ENCODE measurements at places on chromosomes 5 and 9.

DNA sequence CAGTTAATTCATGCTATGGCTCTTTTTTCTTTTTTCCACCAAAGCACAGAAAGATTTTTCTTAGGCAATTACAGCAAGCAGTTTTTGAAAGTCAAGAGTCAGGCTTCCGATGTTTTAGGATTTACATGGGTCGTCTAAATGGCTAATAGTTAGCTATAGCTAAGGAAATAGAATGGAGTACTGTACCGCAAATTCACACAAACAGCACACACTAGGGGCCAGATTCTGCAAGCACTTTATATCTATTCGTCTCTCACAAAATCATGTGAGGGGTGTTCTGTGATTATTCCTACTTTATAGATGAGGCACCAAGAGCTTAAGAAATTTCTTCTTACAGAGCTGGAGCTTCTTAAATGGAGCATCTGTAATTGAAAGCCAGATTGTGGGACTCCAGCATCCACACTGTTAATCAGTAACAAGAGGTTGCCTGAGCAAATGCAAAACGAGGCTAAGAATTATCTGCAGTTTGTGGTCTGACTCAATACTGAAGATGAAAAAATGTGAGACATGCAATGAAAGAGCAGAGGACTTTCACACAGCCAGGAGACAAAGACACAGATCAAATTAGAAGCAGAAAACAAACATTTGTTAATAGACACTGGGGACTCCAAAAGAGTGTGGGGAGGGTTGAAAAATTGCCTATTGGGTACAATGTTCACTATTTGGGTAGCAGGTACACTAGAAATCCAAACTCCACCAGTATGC, 62.7 kb upstream of the CTXN3 start:
- DNase-seq: no peak

- peak; percentile 23 for DNase-seq
Measured at GRCh38 chr5:178249191-178249989, 16.8 kb upstream of the PHYKPL start.

GRCh38 chr5:36060420-36060887, 6.2 kb downstream of the UGT3A2 start:
- peak; percentile 76 for DNase-seq

DNA sequence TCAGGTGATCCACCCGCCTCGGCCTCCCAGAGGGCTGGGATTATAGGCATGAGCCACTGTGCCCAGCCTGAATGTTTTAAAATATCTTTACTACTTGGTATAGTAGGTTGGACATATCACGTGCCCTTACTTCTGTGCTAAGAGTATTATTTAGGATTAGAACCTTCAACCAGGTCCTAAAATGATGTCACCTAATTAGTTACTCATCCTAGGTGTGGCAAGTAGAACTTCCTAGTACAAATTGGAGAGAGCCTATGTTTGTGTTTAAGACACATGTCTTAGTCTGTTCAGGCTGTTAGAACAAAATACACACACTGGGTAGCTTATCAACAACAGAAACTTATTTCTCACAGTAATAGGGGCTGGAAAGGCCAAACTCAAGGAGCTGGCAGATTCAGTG, 51.5 kb downstream of the ZFAND5 start:
- no peak for DNase-seq

DNA sequence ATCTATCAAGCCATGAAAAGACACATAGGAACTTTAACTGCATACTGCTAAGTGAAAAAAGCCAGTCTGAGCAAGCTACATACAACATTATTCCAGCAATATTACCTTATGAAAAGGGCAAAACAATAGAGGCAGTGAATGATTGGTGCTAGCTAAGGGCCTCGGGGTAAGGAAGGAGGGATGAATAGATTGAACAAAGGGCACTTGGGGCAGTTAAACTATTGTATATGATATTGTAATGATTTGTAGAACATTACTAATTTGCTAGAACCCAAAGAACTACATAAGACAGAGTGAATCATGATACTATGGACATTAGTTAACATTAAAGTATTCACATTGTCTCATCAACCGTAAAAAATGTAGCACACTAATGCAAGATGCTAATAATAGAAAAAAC, 218.3 kb downstream of the FBXO4 start:
- no peak for DNase-seq

DNA sequence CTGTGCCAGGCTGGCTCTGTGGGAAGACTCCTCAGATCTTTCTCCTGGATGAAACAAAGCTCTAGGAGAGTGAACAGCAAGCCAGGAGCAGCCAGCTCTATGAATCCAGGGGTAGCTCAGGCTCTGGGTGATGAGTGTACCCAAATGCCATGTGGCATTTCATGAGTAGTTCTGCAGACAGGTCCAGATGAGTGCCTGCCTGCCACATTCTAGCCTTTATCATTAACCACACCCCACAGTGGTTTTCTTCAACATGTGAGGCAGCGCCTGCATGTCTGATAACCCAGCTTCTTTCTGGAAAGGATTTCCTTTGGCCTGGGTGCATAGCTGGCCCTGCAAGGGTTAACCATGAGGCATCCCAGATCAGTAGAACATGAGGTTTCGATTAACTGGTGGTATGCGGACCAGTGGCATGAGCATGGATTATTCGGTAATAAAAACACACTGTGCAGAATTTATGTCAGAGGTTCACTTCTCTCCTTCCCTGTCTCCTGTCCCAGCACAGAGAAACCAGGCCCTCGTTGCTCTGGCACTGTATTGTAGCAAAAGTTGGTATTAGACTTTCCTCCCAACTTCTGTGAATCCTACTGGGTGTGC, 381.9 kb upstream of the ZNF462 start:
- no peak for DNase-seq

DNA sequence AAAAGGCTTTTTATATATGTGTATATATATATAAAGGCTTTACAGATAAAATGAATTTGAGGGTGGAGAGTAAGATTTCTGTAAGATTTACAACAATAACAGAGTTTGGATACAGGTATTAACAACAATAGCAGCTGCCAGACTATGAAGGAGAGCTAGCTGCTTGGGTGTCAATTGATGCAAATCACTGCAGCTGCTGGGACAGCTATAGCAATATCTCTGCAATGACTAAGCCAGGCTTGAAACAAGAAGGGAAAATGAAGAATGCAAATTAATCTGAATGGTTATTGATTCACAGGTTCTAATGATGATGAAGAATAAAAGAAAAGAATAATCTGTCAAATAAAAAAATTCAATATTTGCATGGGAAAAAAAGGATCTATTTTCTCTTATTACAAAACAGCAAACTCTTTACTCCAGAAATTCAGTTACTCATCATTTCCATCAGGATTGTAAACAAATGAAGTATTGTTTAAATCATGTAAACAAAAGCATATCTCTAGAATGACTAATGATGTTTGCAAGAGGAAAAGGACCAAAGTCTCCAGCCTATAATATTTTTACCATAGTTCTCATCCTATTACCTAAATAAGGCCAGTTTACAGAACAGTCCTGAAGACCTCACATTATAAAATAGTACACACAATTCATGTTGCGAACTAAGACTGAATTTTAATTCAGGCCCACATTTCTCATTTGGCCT, 219.0 kb downstream of the HTR1A start:
- DNase-seq: no peak

DNA sequence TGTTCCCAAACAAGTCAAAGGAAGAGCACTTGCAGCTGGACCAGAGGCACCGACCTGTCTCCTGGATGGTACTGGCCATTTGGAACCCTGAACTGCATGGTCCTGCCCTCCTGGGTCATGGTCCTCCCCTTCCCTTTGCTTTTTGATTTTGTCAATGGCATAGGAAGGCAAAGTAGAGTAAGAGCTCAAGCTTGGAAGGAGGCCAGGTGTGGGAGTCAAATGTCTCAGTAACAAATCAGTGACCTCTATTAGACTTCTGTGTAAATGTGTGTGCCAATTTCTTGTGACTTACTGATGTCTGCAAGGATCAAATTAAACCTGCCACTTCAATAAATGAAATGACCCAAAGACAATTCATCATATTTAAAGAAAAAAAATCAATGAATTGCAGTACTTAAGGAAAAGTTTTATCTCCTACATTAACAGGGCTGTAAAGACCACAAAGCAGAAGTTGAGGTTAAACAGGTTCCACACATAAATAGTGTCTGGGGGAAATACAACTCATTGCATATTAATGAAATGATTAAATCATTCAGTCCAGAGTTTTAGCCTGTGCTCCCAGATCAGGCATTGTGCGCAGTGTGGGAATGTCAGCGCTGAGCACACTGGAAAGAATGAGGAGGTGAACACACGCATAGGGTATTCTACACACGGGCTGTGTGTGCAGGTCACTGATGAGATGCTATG, 32.7 kb downstream of the OSMR start:
- peak; percentile 30 for DNase-seq

- no peak for DNase-seq
Measured at GRCh38 chr9:99019510-99020331, 76.0 kb downstream of the COL15A1 start.

DNA sequence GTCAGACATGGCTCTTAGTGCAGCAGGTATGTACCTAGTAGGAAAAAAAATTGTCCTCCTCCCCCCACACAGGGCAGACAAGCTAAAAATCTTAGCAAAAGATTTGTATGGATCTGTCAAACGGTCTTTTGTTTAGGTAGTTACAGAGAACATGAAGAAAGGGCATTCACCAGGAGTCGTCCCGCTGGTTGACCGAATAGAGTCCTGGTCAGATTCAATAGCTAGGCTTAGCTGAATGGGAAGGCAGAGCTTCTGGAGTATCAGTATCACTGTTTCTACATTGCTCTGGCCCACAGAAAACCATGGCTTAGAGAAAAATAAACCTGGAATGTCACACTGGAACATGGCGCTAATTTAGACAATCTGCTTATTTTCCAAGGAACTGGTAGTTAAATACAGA, 642.3 kb downstream of the PTPRD start:
- no peak for DNase-seq

- no peak for DNase-seq
Measured at GRCh38 chr5:26024774-26025173, 1013.6 kb downstream of the CDH9 start.

DNA sequence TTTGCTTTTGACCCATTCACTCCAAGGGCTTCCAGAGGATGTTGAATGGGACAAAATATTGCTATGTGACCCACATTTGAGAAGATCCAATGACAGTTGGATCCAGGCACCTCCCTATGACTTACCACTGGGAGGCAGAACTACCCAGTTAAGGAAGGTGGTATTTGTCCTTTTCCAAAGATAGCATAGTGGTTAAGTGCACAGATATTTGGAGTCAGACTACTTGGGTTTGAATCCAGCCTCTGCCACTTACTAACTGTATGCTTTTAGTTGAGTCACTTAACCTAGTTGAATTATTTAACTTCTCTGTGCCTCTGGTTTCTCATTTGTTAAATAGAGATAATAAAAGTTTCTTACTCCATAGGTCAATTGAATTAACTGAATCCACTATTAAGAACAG, 74.5 kb upstream of the PALM2AKAP2 start:
- DNase-seq: no peak

GRCh38 chr9:84339962-84340361, 596 bp downstream of the SLC28A3 start:
- DNase-seq: no peak

DNA sequence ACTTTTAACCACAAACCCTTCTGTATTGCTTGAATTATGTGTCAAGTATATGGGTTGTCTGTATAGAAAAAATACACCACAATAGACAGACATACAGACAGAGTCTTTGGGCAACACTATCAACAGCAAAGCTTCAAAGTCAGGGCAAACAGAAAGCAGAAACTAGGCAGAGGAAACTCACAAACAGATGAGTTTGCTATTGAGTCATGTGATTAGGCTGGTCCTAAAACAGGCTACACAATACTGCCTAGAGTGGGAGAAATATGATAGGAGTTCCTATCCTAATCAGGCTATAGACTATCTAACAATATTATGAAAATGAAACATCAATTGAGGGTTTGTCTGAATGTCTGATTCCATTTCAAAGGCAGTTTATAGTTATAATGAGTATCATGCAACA, 156.4 kb downstream of the EDIL3 start:
- DNase-seq: peak; percentile 18

DNA sequence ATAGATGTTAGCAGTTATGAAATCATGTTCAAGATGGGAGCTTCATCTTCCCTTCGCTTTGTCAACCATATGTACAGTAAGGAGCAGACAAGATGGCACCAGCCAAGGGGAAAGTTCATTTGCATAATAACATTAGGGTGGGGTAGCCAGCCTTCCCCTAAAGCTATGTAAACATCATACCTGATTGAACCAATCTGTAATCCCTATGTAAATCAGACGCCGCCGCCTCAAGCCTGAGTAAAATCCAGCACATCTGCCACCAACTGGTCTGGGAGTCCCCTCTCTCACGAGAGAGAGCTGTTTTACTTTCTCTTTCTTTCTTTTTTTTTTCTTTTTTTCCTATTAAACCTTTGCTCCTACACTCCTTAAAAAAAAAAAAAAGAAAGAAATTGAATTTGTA, 30.8 kb upstream of the REEP2 start:
- no peak for DNase-seq

- DNase-seq: no peak
Measured at GRCh38 chr9:111961575-111961974, 65.0 kb downstream of the UGCG start.

GRCh38 chr5:113755516-113755915, 242.0 kb downstream of the YTHDC2 start:
- no peak for DNase-seq
